ENCODE measurements at places on chromosomes 1 and 21.

DNA sequence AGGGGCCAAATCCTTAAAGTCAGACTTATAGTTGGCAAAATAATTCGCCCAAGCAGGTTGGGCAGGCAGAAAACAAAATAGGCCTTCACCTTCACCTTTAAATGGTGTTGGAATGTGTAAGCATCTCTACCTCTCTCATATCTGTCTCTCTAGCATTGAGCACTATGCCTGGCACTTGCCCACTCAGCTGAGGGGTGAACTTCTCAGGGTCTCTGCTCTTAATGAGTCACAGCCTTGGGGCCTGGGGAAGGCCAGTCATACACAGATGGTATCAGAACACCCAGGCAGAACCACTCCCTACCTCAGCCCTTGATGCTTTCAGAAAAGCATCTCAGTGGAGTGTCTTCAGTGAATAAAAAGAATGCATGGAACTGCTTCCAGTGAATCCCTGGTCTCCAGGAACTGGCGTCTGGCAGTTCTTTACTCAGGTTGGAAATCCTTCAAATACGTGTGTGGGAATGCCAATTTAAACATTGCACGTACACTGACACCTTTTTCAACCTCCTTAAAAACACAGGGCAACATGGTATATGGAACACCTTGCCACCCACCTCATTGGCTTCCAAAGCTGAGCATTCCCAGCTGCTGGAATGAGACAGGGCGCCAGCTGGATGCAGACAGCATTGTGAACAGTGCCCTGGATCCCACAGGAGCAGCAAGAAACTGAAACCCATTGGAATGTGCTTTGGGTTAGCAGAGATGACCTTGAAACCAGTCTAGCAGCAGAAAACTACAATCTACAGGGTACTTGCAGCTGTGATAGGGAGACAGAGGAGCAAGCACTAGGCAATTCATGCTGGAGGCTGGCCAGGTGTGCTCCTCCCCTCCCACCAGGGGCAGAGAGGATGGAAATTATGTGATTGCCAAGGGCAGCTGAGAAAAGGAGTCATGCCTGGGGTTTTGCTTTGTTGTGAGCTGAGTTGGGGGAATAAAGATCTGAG lies 30.0 kb downstream of the ZNF697 start:
- DNase-seq: no peak
- H3K4me1 ChIP-seq: peaks cover 19% of the 10 kb centered on the region
- no peaks in the 10 kb centered on the region for H3K27me3 ChIP-seq
- no peak overlapping the region for H3K4me3 ChIP-seq
- H3K36me3 ChIP-seq: peaks cover 23% of the 10 kb centered on the region

- H3K27me3 ChIP-seq: peaks cover 2% of the 10 kb centered on the region
- DNase-seq: peak; percentile 20
Observed at GRCh38 chr1:15347182-15347581, 62.5 kb upstream of the EFHD2 start.

- no peaks in the 10 kb centered on the region for H3K36me3 ChIP-seq
- no peak overlapping the region for H3K4me3 ChIP-seq
- DNase-seq: no peak
- H3K4me1 ChIP-seq: no peaks in the 10 kb centered on the region
- no peaks in the 10 kb centered on the region for H3K27me3 ChIP-seq
Observed at GRCh38 chr21:39852021-39852721, 15.1 kb upstream of the PCP4 start.

DNA sequence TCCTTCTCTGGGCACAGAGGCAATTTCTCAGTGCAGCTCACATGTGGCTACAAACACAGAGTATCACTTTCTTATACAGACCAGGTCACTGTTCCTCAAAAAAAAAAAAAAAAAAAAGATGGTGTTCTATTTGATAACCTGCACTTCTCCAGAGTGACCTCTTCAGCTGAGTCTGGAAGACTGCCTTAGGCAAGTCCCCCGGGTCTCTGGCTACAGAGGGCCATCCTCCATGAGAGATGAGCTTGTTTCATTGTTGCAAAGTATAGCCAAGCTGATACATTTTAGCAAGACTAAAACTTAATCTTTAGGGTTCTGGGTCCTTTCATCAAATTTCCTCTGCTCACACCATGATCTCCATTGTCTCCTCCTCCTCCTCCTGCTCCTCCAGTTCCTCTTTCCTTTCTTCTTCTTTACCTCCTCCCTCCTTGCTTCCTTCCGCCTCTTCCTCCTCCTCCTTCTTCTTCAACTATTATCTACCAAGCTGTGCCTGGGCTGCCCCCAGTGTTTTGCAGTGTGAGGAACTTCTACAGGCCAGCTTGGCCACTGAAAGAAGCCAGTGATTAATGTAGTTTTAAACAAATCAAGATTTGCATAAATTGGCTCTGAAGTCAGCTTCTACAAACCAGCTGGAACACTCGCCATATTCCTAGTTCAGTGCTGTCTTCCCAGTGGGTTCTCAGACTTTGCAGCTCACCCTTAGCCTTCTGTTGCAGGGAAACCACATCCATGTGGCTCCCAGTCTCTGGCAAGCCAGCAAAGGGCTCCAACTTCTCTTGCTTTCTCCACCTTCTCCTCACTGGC lies 139.4 kb downstream of the RUNX1 start:
- peak overlapping the region; percentile 34 for H3K27ac ChIP-seq
- no peak overlapping the region for H3K4me3 ChIP-seq
- peaks cover 65% of the 10 kb centered on the region for H3K4me1 ChIP-seq

DNA sequence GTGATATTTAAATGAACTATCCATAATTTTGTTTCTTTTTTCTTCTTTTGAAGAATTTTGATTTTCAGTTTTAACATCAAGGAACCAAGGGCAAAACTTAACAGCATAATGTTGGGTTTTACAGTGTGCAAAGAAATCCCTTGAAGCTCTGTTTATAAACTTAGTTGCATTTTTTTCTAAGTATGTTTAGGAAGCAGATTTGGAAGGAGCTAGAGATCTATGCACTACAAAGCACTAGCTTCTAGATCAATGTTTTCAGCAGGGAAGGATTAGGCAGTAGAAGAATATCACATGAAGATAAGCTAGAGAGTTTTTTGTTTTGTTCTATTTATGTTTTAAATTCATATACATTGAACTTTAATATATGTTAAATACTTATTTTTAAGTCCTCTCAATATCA lies 250.6 kb upstream of the C1orf105 start:
- H3K27ac ChIP-seq: no peak overlapping the region
- no peak overlapping the region for H3K4me3 ChIP-seq
- peaks cover 2% of the 10 kb centered on the region for H3K27me3 ChIP-seq
- H3K36me3 ChIP-seq: no peaks in the 10 kb centered on the region
- peaks cover 6% of the 10 kb centered on the region for H3K4me1 ChIP-seq

GRCh38 chr1:22119626-22120468 lies 23.1 kb downstream of the WNT4 start:
- H3K27ac ChIP-seq: no peak overlapping the region
- peaks cover 8% of the 10 kb centered on the region for H3K36me3 ChIP-seq
- no peak for DNase-seq

GRCh38 chr1:69992594-69992993 lies 212.8 kb downstream of the LRRC40 start:
- no peak overlapping the region for H3K4me3 ChIP-seq
- H3K27me3 ChIP-seq: no peaks in the 10 kb centered on the region
- DNase-seq: no peak
- H3K27ac ChIP-seq: no peak overlapping the region
- H3K36me3 ChIP-seq: no peaks in the 10 kb centered on the region

DNA sequence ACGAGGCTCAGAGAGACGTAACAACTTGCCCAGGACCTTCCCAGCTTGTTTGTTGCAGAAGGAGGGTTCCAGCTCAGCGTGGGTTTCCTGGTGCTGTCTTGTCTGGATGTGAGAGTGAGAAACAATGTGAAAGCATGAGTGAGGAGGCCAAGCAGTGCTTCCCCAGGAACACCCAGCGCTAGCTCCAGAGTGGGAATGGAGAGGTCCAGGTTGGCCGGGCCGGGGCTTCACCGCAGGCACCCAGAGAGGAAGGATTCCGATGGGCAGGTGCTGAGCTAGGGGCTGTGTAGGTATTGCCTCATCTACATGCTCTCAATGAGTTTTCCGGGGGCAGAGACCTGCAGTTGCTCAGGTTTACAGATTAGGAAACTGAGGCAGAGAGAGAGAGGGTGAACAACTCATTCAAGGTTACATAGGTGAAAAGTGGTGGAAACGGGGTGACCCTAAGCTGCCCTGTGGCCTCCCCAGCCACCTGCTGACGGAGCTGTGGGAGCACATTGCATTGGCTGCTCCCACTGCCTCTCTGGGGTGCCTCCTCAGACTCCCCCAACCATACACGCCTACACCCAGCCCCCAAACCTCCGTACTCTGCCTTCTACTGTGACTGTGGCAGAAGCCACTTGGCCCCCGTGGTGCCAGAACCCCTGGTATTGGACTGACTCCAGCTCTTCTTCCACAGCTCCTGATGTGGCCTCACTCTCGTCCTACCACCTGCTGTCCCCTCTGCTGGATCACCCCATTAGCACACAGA lies 51.2 kb downstream of the B3GALT5 start:
- no peaks in the 10 kb centered on the region for H3K4me1 ChIP-seq
- no peak overlapping the region for H3K27ac ChIP-seq
- peaks cover 5% of the 10 kb centered on the region for H3K27me3 ChIP-seq
- no peaks in the 10 kb centered on the region for H3K36me3 ChIP-seq
- no peak for DNase-seq

DNA sequence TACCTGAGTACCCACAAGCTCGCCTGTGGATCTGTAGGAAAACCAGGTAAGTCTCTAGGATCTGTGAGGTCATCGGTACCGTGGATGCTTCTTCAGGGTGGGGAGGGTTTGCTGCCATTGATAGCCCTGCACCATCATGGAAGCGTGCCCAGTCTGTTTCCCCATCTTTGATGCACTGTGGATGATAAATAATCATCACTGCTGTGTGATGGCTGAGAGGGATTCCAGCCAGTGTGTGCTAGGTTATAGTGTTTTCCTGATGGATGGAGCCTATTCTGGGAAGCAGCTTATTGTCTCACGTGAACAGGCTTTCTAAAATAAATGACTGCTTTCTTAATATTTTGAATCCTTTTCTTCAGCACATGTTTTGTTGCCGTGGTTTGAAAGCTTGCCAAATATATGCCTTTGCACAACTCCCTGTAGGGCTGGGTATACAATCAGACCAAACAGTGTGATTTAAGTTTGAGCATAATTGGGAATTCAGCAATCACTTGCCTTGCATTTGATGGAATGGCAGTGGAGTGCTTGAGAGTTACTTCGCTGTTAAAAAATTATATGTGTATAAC lies 113.8 kb downstream of the CAMTA1 start:
- no peak overlapping the region for H3K27ac ChIP-seq
- no peaks in the 10 kb centered on the region for H3K36me3 ChIP-seq
- DNase-seq: no peak
- H3K4me1 ChIP-seq: peaks cover 3% of the 10 kb centered on the region

DNA sequence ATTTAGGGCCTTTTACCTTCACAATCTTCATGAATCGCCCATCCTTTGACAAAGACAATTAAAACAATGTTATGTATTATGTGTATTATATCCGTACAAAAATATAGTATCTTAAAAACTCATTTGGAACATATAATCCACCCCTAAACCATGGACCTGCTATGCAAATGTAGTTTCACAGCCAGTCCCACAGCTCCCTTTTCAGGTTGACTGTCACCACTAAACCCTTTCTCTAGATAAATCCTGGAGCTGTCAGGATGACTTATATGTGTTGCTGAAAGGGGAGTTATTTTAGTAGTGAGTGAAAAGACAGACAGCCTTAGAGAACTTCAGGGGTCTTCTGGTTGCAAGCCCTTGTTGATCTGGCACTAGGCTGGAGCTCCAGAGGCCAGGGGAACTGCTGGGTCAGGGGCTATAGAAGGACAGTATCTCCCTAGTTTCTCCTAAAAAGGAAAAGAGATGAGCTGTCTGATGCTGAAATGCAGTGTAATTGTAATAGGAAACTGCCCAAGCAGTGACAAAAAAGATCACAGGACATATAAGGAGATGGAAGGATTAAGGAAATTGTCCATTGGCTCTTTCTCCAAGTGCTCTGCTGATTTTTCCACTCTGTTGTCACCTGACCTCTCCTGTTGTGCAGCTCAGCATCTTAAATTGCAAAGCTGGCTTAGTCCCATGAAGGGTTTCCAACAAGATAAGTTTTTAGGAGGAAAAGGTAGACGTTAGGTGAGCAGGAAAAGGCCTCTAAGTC lies 127.7 kb downstream of the S1PR1 start:
- H3K4me1 ChIP-seq: peaks cover 1% of the 10 kb centered on the region
- no peak overlapping the region for H3K27ac ChIP-seq
- DNase-seq: no peak

- no peak for DNase-seq
- no peak overlapping the region for H3K4me3 ChIP-seq
Observed at GRCh38 chr1:169138866-169139670, 32.6 kb downstream of the ATP1B1 start.

DNA sequence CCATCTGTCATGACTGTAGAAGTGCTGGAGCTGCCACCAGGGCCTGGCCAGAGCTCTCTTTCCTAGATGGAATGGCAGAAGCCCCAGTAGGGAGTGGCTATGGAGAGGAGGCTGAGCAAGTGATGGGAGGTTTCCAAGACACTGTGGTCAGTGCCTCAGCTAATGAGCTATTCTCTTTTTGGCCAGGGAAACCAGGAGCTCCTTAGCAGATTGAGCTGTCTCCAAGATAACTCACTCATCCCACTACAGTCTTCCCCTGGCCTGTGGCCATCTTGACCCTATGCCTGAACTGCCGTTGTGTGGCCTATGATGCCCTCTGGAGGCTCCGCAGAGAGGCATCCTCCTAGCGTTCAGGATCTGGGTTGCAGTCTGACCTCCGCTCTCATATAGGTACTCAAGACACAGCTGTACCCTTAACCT lies 60.5 kb downstream of the ERI3 start:
- peaks cover 14% of the 10 kb centered on the region for H3K36me3 ChIP-seq
- H3K4me3 ChIP-seq: no peak overlapping the region
- DNase-seq: no peak
- H3K27ac ChIP-seq: no peak overlapping the region
- H3K4me1 ChIP-seq: no peaks in the 10 kb centered on the region
- no peaks in the 10 kb centered on the region for H3K27me3 ChIP-seq

GRCh38 chr1:61461406-61462384 lies 263.2 kb downstream of the TM2D1 start:
- no peaks in the 10 kb centered on the region for H3K36me3 ChIP-seq
- peaks cover 6% of the 10 kb centered on the region for H3K27me3 ChIP-seq
- peaks cover 2% of the 10 kb centered on the region for H3K4me1 ChIP-seq
- H3K4me3 ChIP-seq: no peak overlapping the region
- DNase-seq: no peak

GRCh38 chr1:94119796-94120569 lies 965 bp downstream of the ABCA4 start:
- H3K27ac ChIP-seq: no peak overlapping the region
- no peaks in the 10 kb centered on the region for H3K4me1 ChIP-seq
- no peak overlapping the region for H3K4me3 ChIP-seq
- DNase-seq: no peak
- no peaks in the 10 kb centered on the region for H3K27me3 ChIP-seq
- H3K36me3 ChIP-seq: no peaks in the 10 kb centered on the region

DNA sequence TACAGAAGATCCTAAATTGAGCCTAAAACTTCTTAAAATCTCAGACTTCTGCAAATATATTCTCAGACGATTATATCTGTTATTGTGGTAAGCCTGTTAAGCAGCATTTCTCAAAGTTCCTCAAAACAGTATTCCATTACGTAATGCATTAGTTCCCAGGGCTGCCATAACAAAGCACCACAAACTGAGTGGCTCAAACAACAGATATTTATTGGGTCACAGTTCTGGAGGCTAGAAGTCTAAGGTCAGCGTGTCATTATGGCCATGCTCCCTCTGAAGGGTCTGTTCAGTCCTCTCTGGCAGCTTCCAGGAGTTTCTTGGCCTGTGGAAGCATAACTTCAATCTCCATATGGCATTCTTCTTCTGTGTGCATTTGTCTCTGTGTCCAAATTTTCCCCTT lies 103.5 kb upstream of the ST6GALNAC5 start:
- no peaks in the 10 kb centered on the region for H3K27me3 ChIP-seq
- no peak overlapping the region for H3K27ac ChIP-seq
- H3K36me3 ChIP-seq: no peaks in the 10 kb centered on the region
- H3K4me1 ChIP-seq: no peaks in the 10 kb centered on the region
- DNase-seq: no peak
